ENCODE measurements at places on chromosomes 2 and 18. TPM values are rescaled to one million over a fixed set of nuclear protein-coding genes. Genes with fewer than 3 reads are reported as not detected.

GRCh38 chr2:222100704-222101699 is 197.8 kb downstream of the PAX3 start:
- DNase-seq = no peak
- no peak overlapping the region for H3K27ac ChIP-seq
- no peaks in the 10 kb centered on the region for H3K4me1 ChIP-seq
- no peaks in the 10 kb centered on the region for H3K36me3 ChIP-seq
- H3K4me3 ChIP-seq = no peak overlapping the region

- no peaks in the 10 kb centered on the region for H3K4me1 ChIP-seq
- H3K27ac ChIP-seq = no peak overlapping the region
- DNase-seq = no peak
- no peaks in the 10 kb centered on the region for H3K36me3 ChIP-seq
- no peak overlapping the region for H3K4me3 ChIP-seq
Measured at GRCh38 chr2:12555012-12555645, 161.6 kb upstream of the TRIB2 start.

DNA sequence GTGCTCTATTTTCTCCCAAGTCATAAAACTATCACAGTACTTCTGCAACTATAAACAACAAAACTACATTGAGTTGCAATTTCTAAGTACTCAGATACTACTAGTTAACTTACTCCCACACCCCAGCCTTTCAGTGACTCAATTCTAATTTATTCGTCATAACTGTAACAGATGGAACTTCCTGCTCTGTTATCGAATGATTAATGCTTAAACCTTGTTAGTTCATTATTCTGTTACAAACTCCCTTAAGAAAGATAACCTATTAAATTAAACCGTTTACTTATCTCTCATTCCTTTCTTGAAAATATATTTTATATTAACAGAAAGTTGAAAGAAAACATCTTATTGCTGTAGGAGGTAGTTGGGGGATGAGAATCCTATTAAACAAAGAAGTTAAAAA is 17.0 kb downstream of the TNFAIP6 start:
- no peaks in the 10 kb centered on the region for H3K36me3 ChIP-seq
- no peak for DNase-seq
- peak overlapping the region; percentile 36 for H3K27ac ChIP-seq

- H3K36me3 ChIP-seq = no peaks in the 10 kb centered on the region
- no peak overlapping the region for H3K4me3 ChIP-seq
- H3K27ac ChIP-seq = no peak overlapping the region
- no peaks in the 10 kb centered on the region for H3K4me1 ChIP-seq
Measured at GRCh38 chr2:144971786-144972335, 451.9 kb upstream of the ZEB2 start.

DNA sequence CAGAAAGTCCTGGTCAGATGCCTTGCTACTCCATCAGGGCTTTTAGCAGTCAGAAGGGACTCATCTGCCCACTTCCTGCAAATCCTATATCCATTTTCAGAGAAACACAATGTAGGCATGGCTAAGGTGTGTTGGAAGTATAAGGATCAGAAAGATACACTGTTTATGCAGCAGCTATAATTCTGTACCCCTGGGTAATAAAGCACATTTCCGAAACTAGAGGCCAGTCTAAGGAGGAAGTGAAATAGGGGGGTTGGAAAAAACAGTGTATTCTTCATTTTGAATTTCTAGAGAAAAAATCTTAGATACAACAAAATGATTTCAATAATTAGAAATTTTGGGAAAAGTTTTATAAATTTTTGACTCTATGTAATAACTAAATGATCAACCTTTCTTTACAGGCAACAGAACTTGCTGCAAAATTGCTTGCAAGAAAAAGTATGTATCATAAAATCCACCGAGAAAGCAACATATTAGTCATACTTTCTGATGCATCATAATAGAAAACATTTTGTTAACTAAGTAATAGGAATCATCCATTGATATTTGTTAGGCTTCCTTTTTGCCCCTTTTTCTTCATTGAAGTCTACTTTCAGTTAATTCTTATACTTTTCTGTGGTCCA is 47.4 kb downstream of the FSIP2 start:
- no peak for DNase-seq
- no peak overlapping the region for H3K4me3 ChIP-seq
- H3K27me3 ChIP-seq = no peaks in the 10 kb centered on the region
- H3K36me3 ChIP-seq = no peaks in the 10 kb centered on the region

- no peaks in the 10 kb centered on the region for H3K36me3 ChIP-seq
- no peak overlapping the region for H3K4me3 ChIP-seq
- no peak overlapping the region for H3K27ac ChIP-seq
- H3K27me3 ChIP-seq = no peaks in the 10 kb centered on the region
- DNase-seq = no peak
Measured at GRCh38 chr2:233966388-233966787, 49.2 kb downstream of the TRPM8 start.

DNA sequence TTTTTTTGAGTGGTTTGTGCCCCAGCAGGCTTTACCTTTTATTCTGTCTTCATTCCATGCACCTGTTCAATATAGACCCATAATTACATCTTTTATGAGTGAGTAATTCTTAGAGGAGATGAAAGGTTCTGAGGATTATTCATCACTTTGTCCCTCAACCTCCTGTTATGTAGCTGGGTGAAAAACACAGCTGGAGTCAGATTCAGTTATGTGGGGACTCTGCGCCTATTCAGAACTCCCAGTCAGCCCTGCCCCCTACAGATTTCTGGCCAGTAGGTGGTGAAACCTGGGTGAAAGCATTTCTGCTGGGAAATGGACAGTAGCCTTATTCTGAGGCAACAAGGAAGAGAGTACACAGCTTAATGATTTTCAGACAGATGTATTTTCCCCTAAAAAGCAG is 107.8 kb downstream of the MGAT5 start:
- no peak overlapping the region for H3K4me3 ChIP-seq
- no peaks in the 10 kb centered on the region for H3K36me3 ChIP-seq
- no peaks in the 10 kb centered on the region for H3K27me3 ChIP-seq
- no peak for DNase-seq

DNA sequence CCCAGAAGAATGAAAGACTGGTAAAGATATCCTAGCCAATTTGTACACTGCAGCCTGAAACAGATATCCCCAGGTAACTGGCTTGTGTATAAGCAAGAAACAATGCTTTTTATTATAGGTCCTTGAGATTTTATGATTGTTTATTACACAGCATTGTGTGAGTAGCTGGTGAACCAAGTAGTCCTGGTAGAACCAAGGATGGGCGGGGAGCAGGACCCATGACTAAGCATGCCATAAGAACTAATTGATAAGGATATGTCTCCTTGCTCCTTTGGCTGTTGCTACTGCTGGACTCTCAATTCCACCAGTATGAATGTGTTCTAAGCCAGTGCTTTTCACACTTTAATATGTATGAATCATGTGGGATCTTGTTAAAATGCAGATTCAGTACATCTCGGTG is 12.3 kb upstream of the ALMS1 start:
- H3K4me1 ChIP-seq = no peaks in the 10 kb centered on the region
- no peak overlapping the region for H3K27ac ChIP-seq
- DNase-seq = no peak
- H3K36me3 ChIP-seq = no peaks in the 10 kb centered on the region

DNA sequence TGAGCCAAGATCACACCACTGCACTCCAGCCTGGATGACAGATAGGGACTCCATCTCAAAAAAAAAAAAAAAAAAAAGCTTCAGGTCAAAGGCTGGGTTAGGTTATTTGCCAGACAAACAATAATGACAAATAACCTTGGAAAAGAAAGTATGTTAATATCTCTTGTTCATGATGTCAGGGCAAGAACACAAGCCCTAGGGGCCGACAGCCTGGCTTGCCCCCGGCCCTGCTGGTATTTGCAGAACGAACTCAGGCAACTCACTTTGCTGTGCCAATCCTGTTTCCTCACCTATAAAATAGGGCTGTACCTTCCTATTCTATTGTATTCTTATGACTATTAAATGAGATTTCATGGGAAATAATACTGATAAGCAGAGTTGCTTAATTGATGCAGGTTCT is 75.4 kb upstream of the CDC42EP3 start:
- no peaks in the 10 kb centered on the region for H3K4me1 ChIP-seq
- no peak overlapping the region for H3K4me3 ChIP-seq

- H3K27me3 ChIP-seq = no peaks in the 10 kb centered on the region
- H3K4me1 ChIP-seq = peaks cover 29% of the 10 kb centered on the region
- no peaks in the 10 kb centered on the region for H3K36me3 ChIP-seq
- DNase-seq = peak; percentile 73
- H3K4me3 ChIP-seq = peak overlapping the region; percentile 78
Measured at GRCh38 chr2:55616551-55617174, 759 bp downstream of the PPP4R3B start.

DNA sequence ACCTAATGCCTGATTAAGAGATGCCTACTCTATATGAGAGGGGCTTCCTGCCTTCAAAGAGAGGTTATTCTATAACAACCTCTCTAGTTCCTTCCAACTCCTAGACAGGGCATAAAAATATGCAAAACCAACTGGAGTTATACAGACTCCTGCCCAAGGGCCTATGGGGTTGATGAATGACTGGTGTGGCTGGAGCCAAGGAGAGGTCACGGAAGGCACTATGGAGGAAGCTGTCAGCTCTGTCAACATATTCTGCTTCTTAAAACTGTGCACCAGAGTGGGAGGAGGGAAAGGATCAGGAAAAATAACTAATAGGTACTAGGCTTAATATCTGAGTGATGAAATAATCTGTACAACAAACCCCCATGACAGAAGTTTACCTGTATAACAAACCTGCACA is 120.9 kb upstream of the CDC42EP3 start:
- H3K27me3 ChIP-seq = peaks cover 3% of the 10 kb centered on the region
- H3K27ac ChIP-seq = no peak overlapping the region
- no peak overlapping the region for H3K4me3 ChIP-seq
- H3K36me3 ChIP-seq = no peaks in the 10 kb centered on the region

GRCh38 chr2:133532919-133533318 is 35.3 kb downstream of the NCKAP5 start:
- no peaks in the 10 kb centered on the region for H3K36me3 ChIP-seq
- H3K4me1 ChIP-seq = no peaks in the 10 kb centered on the region
- no peaks in the 10 kb centered on the region for H3K27me3 ChIP-seq
- no peak for DNase-seq
- no peak overlapping the region for H3K4me3 ChIP-seq

- no peak overlapping the region for H3K4me3 ChIP-seq
- no peaks in the 10 kb centered on the region for H3K4me1 ChIP-seq
- peaks cover 4% of the 10 kb centered on the region for H3K36me3 ChIP-seq
- no peaks in the 10 kb centered on the region for H3K27me3 ChIP-seq
- no peak for DNase-seq
Measured at GRCh38 chr2:175080479-175080878, 75.3 kb upstream of the CHN1 start.

GRCh38 chr18:32553640-32554365 is 83.1 kb upstream of the GAREM1 start:
- H3K4me3 ChIP-seq = no peak overlapping the region
- no peak overlapping the region for H3K27ac ChIP-seq
- no peaks in the 10 kb centered on the region for H3K36me3 ChIP-seq
- no peaks in the 10 kb centered on the region for H3K4me1 ChIP-seq

- no peak overlapping the region for H3K27ac ChIP-seq
- no peaks in the 10 kb centered on the region for H3K36me3 ChIP-seq
- H3K4me3 ChIP-seq = no peak overlapping the region
- H3K4me1 ChIP-seq = no peaks in the 10 kb centered on the region
Measured at GRCh38 chr2:152050915-152051314, 47.9 kb downstream of the CACNB4 start.

- H3K27me3 ChIP-seq = no peaks in the 10 kb centered on the region
- no peak overlapping the region for H3K27ac ChIP-seq
- no peak for DNase-seq
- no peaks in the 10 kb centered on the region for H3K36me3 ChIP-seq
- no peak overlapping the region for H3K4me3 ChIP-seq
Measured at GRCh38 chr2:73593680-73594079, 48.5 kb downstream of the NAT8 start.

DNA sequence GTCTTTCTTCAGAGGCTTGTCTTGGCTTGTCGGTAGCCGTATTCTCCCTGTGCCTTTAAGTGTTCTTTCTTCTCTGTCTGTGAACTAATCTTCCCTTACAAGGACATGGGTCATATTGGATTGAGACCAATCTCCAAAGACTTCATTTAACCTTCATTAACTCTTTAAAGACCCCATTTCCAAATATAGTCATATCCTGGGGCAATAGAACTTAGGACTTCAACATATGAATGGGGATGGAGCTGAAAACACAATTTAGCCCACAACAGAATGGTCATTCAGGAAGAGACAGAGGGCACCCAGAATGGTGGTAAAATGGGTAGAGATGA is 82.1 kb upstream of the TANK start:
- H3K36me3 ChIP-seq = no peaks in the 10 kb centered on the region
- DNase-seq = no peak
- H3K4me3 ChIP-seq = no peak overlapping the region

DNA sequence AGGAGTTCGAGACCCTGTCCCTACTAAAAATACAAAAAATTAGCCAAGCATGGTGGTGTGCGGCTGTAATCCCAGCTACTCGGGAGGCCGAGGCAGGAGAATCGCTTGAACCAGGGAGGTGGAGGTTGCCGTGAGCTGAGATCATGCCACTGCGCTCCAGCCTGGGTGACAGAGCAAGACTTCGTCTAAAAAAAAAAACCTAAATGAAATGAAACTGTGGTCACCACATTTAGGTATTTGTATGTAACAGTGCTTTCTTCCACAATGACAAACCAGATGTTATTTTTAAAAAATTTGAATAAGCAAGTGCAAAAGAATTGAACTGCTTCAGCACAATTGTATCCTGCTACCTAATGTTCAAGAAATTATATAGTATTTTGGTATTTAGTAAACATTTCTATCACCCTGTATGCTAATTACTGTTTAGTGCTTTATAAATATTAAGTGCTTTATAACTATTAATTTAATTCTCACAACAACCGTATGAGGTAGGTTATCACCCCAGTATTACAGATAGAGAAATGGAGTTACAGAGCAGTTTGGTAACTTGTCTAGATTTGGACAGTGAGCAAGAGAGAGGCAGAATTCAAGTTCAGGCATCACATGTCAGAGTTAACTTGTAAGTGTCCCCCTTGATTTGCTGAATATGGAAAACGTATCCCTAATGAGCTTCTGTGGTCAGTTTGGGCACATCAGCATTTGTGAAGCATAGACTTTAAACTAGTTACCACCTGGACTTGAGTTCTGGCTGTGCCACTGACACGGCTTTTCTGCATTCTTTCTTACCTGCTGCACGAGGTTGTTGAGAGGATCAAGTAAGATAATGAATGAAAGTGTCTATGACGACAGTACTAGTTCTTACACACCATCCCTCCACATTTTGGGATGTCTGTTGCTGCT is 14.4 kb downstream of the PHLPP1 start:
- no peak overlapping the region for H3K4me3 ChIP-seq
- no peaks in the 10 kb centered on the region for H3K27me3 ChIP-seq
- no peak for DNase-seq
- no peaks in the 10 kb centered on the region for H3K36me3 ChIP-seq
- peaks cover under 1% of the 10 kb centered on the region for H3K4me1 ChIP-seq
- no peak overlapping the region for H3K27ac ChIP-seq

- H3K27me3 ChIP-seq = no peaks in the 10 kb centered on the region
- no peaks in the 10 kb centered on the region for H3K36me3 ChIP-seq
- no peak overlapping the region for H3K4me3 ChIP-seq
- H3K4me1 ChIP-seq = peaks cover 18% of the 10 kb centered on the region
- H3K27ac ChIP-seq = no peak overlapping the region
- DNase-seq = peak; percentile 51
Measured at GRCh38 chr2:231187736-231188505, 10.5 kb upstream of the ARMC9 start.

GRCh38 chr2:121297217-121297830 is 12.3 kb upstream of the TFCP2L1 start:
- H3K36me3 ChIP-seq = no peaks in the 10 kb centered on the region
- no peaks in the 10 kb centered on the region for H3K27me3 ChIP-seq
- DNase-seq = peak; percentile 63
- H3K4me3 ChIP-seq = no peak overlapping the region

Gene CPO
- not detected for total RNA-seq

Gene EVX2
- not detected for total RNA-seq

Gene KYNU
- 0.33 TPM for total RNA-seq

Gene STON1
- 24.1 TPM for total RNA-seq

Gene DPP10
- total RNA-seq = 11.2 TPM

Gene VWC2L
- total RNA-seq = not detected

Measured in body of pancreas (tissue), 4 donors.